ENCODE measurements at places on chromosomes 2 and 18.
A peak's percentile ranks its signal among the peaks of the same experiment; 100 is the strongest.

DNA sequence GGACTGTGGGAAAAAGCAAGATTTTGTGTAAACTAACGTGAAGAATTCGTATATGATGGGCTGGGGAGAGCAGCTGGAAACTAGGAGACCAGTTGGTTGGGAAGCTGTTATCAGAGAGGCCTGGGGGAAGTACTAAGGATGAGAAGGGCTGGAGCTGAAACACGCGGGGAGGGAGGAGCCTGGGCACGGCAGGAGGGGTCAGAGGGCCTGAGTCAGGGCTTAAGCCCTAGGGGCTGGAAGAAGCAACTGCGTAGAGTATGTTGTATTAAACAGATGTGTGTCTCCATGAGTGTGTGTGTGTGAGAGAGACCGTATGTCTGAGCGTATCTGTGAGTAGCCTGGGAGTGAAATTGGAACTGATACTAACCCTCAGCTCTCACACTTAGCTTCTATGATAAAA is 8.4 kb downstream of the POMC start:
- peak overlapping the region; percentile 74 for H3K4me3 ChIP-seq
- H3K27me3 ChIP-seq = no peaks in the 10 kb centered on the region
- peak overlapping the region; percentile 1 for H3K27ac ChIP-seq
- no peak for DNase-seq

DNA sequence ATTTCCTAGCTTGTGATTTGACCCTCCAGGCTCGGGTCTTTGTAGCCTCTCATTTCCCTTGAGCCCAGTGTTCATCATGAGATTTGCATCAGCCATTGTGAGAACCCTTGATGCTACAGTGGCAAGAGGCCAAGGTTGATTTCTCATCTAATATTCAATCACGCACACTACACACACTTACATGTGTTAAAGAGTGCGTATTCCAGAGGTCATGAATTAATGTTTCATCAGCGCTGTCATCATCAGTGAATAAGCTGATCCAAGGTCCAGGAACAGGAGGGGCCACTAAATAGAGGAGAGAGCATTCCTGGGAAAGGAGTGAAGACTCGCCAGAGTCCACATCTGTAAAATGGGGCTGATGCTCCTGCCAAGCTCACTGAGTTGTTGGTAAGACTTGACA is 276.1 kb upstream of the SIX2 start:
- H3K4me1 ChIP-seq = no peaks in the 10 kb centered on the region
- peaks cover 9% of the 10 kb centered on the region for H3K27me3 ChIP-seq
- DNase-seq = no peak
- no peak overlapping the region for H3K4me3 ChIP-seq
- no peaks in the 10 kb centered on the region for H3K36me3 ChIP-seq

GRCh38 chr2:27959496-27959895 is 69.0 kb downstream of the BABAM2 start:
- H3K4me1 ChIP-seq = peaks cover 74% of the 10 kb centered on the region
- peak overlapping the region; percentile 11 for H3K27ac ChIP-seq
- no peak for DNase-seq
- no peaks in the 10 kb centered on the region for H3K27me3 ChIP-seq

DNA sequence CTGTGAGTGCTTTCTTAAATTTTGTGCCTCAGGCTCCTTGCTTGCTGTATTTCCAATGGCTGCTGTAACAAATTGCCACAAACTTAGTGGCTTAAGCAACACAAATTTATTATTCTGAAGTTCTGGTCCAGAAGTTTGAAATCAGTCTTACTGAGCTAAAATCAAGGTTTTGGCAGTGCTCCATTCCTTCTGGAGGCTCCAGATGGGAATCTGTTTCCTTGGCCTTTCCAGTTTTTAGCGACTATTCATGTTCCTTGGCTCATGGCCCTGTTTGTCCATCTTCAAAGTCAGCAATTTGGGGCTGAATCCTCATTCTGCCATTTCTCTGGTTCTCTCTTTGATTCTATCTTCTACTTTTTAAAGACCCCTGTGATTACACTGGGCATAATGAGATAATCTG is 31.8 kb downstream of the STRADB start:
- H3K27ac ChIP-seq = no peak overlapping the region
- peaks cover 4% of the 10 kb centered on the region for H3K36me3 ChIP-seq
- DNase-seq = no peak
- no peaks in the 10 kb centered on the region for H3K4me1 ChIP-seq
- H3K4me3 ChIP-seq = no peak overlapping the region

DNA sequence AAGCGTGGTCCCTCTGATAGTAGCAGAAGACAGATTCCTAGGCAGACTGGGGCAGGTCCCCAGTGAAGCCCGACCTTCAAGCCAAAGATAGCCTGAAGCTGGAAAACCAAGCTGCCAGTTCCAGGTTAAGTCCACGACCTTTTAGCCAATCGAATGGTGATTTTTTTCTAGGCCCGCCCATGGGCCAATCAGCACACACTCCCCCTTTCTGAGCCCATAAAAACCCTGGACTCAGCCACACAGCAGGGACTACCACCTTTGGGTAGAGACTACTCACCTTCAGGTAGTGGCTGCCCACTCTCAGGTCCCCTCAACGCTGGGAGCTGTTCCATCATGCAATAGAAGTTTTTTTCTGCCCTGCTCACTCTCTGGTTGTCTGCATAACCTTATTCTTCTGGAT is 14.5 kb upstream of the ADI1 start:
- no peak overlapping the region for H3K27ac ChIP-seq
- H3K4me1 ChIP-seq = peaks cover 3% of the 10 kb centered on the region
- H3K27me3 ChIP-seq = no peaks in the 10 kb centered on the region
- no peak overlapping the region for H3K4me3 ChIP-seq
- no peaks in the 10 kb centered on the region for H3K36me3 ChIP-seq

GRCh38 chr2:11344956-11345677 is 681 bp upstream of the ROCK2 start:
- no peaks in the 10 kb centered on the region for H3K27me3 ChIP-seq
- H3K4me1 ChIP-seq = peaks cover 27% of the 10 kb centered on the region
- peak overlapping the region; percentile 82 for H3K27ac ChIP-seq
- H3K36me3 ChIP-seq = no peaks in the 10 kb centered on the region
- DNase-seq = no peak
- peak overlapping the region; percentile 73 for H3K4me3 ChIP-seq

DNA sequence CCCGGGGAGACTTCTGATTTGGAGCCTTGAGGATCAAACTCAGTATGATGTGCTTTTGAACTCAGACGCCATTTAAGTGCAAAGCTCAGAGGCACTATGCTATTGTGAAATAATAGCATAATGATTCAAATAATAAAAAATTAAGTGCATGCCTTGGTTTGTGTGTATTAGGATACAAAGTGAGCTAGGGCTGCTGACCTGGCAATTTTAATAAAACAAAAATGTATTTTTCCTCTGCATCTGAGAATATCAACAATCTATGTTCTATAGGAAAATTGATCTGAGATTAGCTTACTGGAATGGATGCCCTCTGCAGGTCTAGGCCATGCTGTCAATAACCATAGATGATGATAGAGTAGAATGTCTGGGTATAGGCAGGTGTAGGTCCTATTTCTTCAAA is 278.8 kb downstream of the DCDC2C start:
- H3K27ac ChIP-seq = no peak overlapping the region

DNA sequence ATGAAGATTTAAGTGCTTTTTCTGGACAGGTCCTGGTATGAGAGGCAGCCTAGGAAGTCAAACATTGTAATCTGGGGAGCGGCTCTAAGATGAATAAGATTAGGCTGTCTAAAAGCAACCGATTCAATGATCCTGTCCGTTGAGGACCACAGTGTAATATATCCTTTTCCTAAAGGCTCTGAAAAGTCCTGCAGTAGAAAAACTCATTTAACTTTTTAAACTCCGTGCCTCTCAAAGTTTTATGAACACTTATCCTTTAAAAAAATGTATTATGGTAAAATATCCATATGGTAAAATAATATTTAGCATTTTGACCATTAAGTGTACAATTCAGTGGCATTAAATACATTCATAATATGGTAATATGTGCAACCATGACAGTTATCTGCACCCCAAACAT is 39.8 kb downstream of the ATOH8 start:
- H3K4me3 ChIP-seq = no peak overlapping the region
- no peaks in the 10 kb centered on the region for H3K36me3 ChIP-seq
- H3K27me3 ChIP-seq = peaks cover 3% of the 10 kb centered on the region
- no peaks in the 10 kb centered on the region for H3K4me1 ChIP-seq
- DNase-seq = no peak

DNA sequence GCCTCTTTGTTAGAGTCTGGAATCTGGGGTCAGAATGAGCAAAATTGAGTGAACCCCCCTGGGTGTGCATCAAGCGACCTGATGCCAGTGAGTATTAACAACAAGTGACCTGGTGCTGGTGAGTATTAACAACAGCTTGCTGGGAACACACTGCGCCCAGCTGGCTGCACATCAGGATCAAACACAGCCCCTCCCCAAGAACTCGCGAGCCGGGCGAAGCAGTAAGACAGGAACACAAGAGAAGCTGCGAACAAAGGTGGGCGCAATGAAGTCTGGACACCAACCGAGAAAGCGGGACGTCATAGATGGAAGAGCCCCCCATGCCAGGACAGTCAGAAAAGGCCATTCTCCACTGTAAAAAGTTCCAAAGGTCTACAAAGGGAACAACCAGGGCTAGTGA is 34.3 kb downstream of the CRACDL start:
- no peaks in the 10 kb centered on the region for H3K4me1 ChIP-seq
- no peak for DNase-seq
- H3K4me3 ChIP-seq = no peak overlapping the region
- H3K27ac ChIP-seq = no peak overlapping the region
- no peaks in the 10 kb centered on the region for H3K36me3 ChIP-seq
- no peaks in the 10 kb centered on the region for H3K27me3 ChIP-seq

DNA sequence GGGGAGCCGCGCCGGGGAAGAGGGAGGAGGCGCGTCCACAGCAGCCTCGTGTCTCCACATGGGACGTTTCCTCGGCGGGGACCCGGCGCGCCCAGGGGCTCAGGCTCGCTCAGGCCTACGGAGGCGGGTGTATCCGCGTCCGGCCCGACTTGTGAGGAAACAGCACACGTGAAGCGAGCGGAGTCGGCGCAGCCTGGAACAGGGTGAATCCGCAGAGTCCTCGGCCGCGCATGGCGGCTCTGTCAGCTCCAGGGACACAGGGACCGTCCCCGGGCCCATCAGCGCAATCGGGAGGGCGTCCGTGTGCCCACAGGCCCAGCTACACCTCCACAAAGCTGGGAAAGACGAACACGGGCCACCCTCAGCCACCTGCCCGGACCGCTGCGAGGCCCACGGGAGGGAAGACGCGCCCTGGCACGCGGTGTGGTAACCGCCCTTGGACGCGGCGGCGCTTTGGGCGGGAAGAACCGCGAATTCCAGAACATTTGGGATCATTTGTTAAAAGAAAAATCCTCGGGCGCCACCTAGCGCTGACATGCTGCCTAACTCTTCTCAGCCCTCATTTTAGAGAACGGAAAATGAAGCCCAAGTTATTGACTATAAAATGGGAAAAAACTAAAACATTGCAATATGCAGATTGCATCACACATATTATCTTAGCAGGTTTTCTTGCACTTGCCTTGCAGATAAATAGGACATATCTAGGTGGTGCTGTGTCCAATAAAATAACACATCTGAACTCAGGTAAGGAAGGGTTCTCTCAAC is 40.4 kb downstream of the TMEM18 start:
- peak; percentile 63 for DNase-seq
- H3K4me1 ChIP-seq = peaks cover 2% of the 10 kb centered on the region
- H3K4me3 ChIP-seq = peak overlapping the region; percentile 53
- no peaks in the 10 kb centered on the region for H3K27me3 ChIP-seq

DNA sequence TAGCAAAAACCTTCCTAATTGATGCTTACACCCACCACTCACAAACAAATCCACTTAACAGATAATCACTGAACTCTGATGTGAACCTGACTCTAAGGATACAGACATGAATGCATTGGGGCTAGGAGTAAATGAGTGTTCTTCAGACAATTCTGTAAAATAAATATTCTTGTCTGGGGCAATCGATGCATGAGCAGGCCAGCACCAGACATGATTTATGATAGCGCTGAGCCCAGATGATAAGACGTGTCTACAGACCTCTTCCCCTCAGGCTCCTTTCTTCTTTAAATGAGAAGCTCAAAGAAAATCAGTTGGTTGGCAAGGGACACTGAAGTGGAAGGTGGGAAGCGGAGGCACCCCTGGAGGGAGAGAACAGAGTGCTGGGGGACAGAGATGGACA is 27.3 kb upstream of the BIN1 start:
- no peak for DNase-seq
- no peak overlapping the region for H3K27ac ChIP-seq
- no peaks in the 10 kb centered on the region for H3K36me3 ChIP-seq
- H3K4me3 ChIP-seq = no peak overlapping the region
- H3K27me3 ChIP-seq = no peaks in the 10 kb centered on the region
- H3K4me1 ChIP-seq = no peaks in the 10 kb centered on the region

DNA sequence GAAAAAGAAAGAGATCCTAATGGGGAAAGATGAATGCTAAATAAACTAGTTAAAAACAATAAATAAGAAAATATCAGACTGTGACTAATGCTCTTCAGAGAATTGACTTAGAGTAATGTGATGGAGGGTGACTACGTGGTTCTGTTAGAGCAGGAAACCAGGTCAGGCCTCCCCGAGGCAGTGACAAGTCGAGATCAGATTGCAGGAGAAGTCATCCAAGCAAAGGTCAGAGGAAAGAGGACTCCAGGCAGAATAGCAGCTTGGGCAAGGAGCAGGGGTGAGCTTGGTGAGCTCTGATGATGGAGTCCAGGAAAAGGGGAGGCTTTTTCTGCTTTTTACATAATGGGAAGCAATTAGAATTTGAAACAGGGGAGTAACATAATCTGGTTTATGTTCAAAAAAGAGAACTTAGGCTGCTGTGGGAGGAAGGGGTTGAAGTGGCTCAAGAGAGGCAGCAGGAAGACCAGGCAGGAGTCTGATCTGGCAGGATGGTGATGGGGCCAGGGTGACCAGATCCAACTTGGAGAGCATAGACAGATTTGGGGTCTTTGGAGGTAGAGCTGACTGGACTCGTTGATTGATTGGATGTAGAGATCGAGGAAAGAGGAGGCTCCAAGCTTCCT is 27.3 kb upstream of the ITGB6 start:
- H3K27ac ChIP-seq = no peak overlapping the region
- DNase-seq = no peak

DNA sequence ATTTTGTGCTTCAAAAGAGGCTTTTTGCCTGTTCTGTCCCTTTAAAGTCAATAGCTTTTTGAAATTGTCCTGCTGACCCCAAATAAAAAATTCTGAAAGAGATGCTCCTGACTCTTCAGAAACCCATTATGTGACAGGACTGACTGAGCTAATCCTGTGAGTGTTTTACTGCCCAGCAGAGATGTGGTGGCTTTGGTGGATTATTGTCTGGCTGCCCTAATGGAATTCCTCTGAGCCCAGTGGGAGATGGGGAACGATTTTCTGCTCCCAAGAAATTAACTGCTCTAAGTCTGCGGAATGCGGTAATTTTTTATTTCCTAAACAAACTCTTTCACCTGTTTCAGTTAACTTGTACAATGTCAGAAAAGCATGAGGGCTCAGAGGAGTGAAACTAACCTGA is 258.2 kb downstream of the IKZF2 start:
- no peak overlapping the region for H3K4me3 ChIP-seq
- H3K4me1 ChIP-seq = no peaks in the 10 kb centered on the region
- no peak for DNase-seq
- no peaks in the 10 kb centered on the region for H3K27me3 ChIP-seq

- peak overlapping the region; percentile 40 for H3K27ac ChIP-seq
- no peak for DNase-seq
- peaks cover 6% of the 10 kb centered on the region for H3K27me3 ChIP-seq
- H3K4me3 ChIP-seq = peak overlapping the region; percentile 67
- H3K4me1 ChIP-seq = peaks cover 59% of the 10 kb centered on the region
These were observed 22.0 kb downstream of the RASGRP3 start for GRCh38 chr2:33498291-33498956.

Data from activated naive CD8-positive, alpha-beta T cell treated with anti-CD3 and anti-CD28 coated beads, Interleukin-2, amount 50 U/mL, for 24 hours (primary cell).